ENCODE measurements at places on chromosomes 6 and 20.

DNA sequence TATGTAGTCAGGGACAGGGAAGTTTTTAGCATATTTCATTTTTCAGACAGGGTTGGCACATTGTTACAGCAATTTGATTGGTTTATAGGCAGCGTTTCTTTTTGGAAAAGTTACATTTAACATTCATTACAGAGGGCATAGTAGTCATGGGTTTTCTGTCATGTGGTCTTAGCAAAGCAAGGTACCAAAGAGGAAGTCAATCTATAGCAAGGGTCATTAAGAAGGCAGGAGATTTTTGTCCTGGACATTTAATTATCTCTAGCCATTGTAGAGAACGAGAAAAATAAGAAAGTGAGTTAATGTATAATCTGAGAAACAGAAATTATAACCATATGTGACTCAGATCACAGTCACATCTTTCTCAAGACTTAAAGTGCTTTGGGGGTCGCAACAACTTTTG is 47.4 kb downstream of the TPD52L1 start:
- DNase-seq: no peak

DNA sequence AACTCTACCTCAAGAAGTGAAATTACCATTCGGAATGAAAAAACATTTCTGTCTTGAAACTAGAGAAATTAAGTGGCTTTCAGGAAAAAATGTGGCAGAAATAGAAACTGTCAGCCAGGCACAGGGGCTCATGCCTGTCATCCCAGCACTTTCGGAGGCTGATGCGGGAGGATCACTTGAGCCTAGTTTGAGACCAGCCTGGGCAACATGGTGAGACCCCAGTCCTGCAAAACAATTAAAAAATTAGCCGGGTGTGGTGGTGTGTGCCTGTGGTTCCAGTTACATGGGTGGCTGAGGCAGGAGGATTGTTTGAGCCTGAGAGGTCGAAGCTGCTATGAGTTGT is 7.1 kb upstream of the TMEM181 start:
- no peak for DNase-seq

- no peak for DNase-seq
Observed at GRCh38 chr20:555976-556385, 12.4 kb upstream of the CSNK2A1 start.

- DNase-seq: no peak
Observed at GRCh38 chr20:60097285-60097684, 139.1 kb downstream of the CDH26 start.

DNA sequence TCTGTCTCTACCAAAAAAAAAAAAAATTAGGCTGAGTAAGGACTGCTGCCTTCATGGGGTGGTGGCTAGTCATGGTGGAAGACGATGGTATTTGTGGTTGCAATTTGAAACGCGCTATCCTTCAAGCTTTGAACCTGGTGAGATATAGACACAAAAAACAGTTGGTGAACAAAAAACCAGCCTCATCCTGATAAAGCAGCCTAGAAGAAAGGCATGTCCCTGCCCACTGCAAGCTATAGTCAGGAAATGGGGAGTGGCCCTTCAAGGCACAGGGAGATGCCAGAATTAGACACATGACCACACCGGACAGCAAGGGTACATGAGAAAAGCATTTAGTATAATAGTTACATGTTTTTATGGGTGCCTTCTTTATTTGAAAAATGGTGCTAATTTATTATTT is 193.6 kb downstream of the NFATC2 start:
- DNase-seq: no peak

DNA sequence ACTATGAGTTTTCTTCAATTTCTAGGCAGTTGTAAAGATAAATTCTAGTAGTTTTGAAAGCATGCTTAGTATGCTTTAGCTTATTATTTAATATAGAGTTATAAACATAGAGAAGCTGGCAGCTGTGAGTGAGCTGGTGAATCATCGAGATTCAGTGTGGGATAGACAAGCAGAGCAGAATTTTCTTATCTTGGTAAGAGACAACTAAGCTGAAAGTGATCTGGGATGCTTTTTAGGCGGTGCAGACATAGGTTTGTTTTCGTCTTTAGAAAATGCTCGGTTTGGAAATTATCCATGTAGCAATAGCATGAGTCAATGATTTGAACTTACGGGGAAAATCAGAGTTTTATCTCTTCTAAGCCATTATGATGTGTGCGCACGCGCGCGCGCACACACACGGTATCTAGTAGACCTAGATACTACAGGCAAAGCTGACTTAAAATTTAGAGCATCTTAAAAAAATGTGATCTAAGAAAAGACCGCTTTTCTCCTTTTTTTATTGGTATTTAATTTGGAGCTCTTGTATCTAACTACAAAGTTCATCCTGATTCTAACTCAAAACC is 128.3 kb upstream of the MAP3K7 start:
- no peak for DNase-seq

- no peak for DNase-seq
Observed at GRCh38 chr6:43277643-43278523, 20.2 kb upstream of the SLC22A7 start.

- no peak for DNase-seq
Observed at GRCh38 chr6:168057836-168058235, 21.2 kb downstream of the FRMD1 start.

- DNase-seq: no peak
Observed at GRCh38 chr20:35773154-35773751, 1.4 kb downstream of the PHF20 start.

DNA sequence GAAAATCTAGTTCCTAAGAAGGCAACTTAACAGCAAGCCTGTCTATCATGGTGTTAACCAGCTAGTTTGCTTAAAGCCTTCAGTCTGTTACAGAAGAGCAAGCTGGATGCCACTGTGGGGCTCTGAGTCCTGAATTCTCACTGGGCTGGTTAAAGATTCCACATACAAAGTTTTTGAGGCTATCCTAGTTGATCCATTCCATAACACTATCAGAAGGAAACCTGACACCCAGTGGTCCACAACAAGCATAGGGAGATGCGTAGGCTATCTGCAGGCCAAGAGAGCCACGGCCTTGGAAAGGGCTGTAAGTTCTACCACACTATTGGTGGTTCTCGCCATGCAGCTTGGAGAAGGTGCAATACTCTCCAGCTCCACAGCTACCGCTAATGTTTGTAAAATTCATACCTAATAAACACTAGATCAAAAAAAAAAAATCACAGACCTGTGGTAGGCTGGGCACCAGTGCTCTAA is 420 bp upstream of the MCCD1 start:
- DNase-seq: no peak

GRCh38 chr6:13990796-13991195 is 66.0 kb downstream of the RNF182 start:
- no peak for DNase-seq

DNA sequence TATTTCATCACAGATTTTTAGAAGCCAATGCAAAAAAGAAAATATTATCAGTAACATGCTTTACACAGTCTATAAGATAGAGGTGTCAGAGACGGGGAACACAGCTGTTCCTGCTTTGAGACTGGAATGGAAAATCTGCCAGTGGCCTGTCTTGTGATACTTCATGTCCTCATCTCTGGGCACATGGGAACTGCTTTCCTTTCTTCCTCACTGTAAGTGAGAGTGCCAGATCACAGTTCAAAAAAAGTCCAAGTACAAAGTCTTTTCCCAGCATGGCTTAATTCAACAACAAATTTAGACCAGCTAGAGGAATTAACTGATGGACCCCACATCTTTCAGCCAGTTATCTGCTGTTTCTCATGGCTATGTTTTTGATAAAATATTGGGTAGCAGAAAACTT is 490.4 kb downstream of the CDKAL1 start:
- DNase-seq: no peak

DNA sequence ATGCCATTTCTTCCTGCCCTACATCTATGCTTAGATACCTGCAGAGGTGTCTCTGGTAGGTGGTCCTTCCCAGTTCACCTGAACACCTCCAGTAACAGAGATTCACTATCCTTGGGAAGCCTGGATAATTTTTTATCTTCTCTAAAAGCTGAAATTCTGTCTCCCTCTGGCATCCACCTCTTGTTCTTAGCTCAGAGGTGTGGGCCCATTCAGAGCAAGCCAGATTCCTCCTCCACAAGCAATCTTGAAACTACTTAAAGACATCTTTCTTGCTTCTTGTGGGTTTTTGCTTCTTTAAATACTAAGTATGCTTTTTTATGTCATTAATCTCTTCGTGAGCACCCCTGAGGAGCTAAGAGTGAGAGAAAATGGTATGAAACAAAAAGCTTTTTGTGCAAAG is 10.4 kb upstream of the SNRPB2 start:
- DNase-seq: no peak

DNA sequence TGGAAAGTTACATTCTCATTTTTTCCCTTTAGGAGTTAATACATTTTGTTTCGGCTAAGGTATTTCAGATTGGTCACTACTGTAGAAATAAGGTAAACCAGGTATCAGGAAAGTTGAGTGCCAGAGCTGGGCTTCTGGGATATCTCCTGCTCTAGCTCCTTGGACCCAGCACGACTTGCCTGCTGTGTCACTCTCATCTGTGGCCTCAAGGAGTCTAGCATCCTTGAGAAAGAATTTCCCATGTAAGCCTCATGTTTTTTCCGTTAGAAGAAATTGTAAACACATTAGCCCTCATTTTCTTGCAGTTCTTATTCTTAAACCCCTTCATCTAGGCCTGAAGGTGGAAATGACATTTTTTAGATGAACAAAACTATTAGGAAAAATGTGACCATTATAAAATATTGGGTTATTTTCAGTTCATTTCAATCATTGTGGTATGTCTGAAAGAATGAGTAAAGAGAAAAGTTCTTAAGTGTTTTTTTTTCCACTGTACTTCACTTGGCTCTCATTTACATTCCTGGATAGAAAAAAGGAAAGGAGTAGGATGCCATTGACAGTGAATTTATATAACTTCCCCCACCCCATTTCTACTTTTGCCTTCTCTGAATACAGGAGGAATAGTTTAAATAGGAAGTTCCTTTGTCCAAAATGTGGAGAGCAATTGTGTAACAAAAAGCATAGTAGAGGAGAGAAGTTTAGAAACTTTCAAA is 46.7 kb downstream of the CD2AP start:
- no peak for DNase-seq

- no peak for DNase-seq
Observed at GRCh38 chr6:150940941-150941340, 75.4 kb downstream of the MTHFD1L start.

- DNase-seq: no peak
Observed at GRCh38 chr6:136779682-136780081, 12.6 kb downstream of the MAP3K5 start.

DNA sequence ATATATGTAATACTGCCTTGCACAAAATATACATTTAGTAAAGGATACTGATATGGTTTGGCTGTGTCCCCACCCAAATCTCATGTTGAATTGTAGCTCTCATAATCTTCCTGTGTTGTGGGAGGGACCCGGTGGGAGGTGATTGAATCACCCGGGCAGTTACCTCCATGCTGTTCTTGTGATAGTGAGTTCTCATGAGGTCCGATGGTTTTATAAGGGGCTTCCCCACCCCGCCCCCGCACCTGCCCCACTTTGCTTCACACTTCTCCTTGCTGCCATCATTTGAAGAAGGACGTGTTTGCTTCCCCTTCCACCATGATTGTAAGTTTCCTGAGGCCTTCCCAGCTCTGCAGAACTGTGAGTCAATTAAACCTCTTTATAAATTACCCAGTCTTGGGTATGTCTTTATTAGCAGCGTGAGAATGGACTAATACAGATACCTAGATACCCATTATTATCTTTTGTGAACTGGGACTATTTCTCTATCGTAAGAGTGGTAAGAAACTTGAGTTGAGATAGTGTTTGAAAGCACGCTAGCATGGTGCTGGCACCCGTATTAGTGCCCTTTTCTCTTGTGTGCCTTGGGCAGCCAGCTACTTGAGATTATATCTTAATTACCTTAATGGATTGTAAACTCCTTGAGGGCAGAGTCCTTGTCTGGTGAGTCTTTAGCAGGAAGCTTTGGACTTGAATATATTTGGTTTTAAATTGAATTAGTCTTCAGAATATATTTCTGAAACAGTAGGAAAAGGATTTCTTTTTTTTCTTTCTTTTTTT is 25.6 kb downstream of the TOP1 start:
- no peak for DNase-seq

DNA sequence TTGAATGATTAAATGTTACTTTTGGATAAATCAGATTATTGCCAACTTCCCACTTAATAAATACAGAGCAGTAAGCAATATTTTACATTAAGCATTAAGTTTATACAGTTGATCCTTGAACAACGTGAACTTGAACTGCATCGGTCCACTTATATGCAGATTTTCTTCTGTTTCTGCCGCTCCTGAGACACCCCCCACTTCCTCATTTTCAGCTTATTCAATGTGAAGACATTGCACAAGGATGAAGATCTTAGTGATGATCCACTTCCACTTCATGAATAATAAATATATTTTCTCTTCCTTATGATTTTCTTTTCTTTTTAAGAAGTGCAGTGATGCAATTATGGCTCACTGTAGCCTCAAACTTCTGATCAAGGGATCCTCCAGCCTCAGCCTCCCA is 167.2 kb downstream of the LINC00237 start:
- no peak for DNase-seq

DNA sequence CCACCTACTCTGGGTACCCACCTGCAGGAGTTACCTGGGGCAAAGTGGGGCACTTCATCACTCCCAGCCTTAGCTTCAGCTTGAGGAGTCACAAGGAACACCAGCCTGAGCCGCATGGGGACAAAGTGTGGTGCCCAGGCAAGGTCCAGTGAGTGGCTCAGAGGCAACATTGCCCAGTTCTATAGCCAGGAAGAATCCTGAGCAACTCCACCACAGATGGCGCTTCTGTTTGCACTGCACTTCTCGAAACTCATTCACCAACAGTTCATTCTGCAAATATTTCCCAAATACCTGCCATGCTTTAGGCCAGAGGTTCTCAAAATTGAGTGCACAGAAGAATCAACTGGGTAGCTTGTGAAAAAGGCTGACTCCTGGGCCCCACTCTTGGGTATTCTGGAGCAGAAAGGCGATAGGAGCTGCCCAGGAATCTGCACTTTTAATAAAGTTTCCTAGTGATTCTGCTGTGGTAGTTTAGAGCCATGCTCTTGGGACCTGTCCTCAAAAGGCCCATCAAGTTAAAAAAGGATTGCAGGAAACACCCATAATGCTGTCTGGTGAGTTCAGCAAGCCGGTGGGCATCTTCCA is 83.1 kb downstream of the VEGFA start:
- DNase-seq: no peak

- DNase-seq: no peak
Observed at GRCh38 chr20:18647777-18648176, 59.9 kb downstream of the DTD1 start.

GRCh38 chr6:140271759-140272377 is 897.4 kb upstream of the CITED2 start:
- DNase-seq: no peak
